ENCODE measurements at places on chromosomes 5 and 9.

GRCh38 chr5:8840237-8840636 is 705.6 kb downstream of the SEMA5A start:
- DNase-seq, result no peak

- DNase-seq, result no peak
Measured at GRCh38 chr9:135920256-135920930, 13.0 kb upstream of the CAMSAP1 start.

DNA sequence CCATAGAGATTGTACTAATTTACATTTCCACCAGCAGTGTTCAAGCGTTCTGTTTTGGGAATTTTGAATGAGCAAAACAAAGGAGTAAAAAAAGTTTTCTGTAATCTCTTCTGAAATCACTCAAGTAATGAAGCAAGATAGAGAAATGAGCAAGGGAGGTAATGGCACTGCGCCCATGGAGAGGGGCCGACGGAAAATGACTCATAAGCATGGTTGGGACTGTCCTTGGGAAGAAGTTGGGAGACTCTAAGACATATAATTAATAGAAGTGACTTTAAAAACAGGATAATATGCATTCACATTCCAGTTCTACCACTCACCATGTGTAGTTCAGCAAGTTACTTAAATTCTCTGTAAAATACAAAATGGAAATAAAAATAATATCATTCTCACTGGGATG is 62.5 kb upstream of the C5orf46 start:
- DNase-seq, result peak; percentile 13

GRCh38 chr9:114603248-114603647 is 7.8 kb upstream of the TMEM268 start:
- DNase-seq, result no peak

- no peak for DNase-seq
Measured at GRCh38 chr5:159206368-159206767, 3.0 kb downstream of the RNF145 start.

- peak; percentile 45 for DNase-seq
Measured at GRCh38 chr5:132134384-132134783, 60.8 kb downstream of the CSF2 start.

DNA sequence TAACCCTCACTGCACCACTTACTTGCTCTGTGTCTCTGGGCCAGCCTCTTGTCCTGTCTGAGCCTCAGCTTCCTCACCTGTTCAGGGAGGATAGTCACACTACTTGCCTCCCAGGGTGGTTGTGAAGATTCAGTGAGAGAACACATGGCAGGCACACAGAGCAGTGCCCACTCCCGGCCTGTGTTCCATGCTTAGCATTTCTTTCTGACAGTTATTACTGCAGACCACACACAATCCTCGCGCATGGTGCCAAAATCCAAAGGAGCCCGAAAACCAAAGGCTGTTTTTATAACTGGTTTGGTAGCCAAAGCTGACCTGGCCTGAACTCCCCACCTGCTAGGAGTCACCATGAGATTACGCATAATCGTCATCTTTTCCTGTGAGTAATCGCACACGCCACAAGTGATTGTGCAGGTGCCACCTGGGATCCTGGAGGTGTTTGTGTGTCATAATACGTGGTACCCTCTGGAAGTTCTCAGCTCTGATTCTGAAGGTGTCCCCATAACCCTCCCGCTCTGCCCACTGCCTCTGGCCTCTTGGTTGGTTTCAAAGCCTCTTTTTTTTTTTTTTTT is 84.6 kb upstream of the FBXW11 start:
- DNase-seq, result no peak

GRCh38 chr5:173472164-173472563 is 143.9 kb upstream of the STC2 start:
- peak; percentile 98 for DNase-seq

- no peak for DNase-seq
Measured at GRCh38 chr9:74642376-74642775, 145.2 kb downstream of the RORB start.

- peak; percentile 77 for DNase-seq
Measured at GRCh38 chr5:34657274-34657921, 1.3 kb downstream of the RAI14 start.

DNA sequence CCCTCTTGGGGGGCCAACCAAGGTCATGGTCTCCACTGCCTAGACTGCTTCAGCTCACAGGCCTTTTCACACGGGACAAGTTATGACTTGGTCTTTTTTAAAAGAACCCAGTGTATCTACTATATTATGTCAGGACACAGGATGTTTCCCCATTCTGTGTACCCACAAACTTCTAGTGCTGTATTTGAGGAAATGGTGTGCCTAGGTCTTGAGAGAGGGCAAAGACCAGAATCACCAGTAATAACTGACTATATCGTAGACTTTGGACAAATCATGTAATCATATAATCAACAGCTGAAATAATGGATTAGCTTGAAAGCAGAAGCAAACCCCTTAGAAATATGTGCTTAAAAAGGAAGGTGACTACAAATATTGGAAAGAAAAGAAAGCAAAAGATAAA is 133.3 kb downstream of the ARL15 start:
- DNase-seq, result no peak

GRCh38 chr5:173108914-173109313 is 35.4 kb upstream of the BNIP1 start:
- no peak for DNase-seq

GRCh38 chr9:106896695-106897094 is 33.7 kb downstream of the ZNF462 start:
- peak; percentile 9 for DNase-seq

- DNase-seq, result peak; percentile 22
Measured at GRCh38 chr9:101028346-101029314, at the start of gene PLPPR1. TSS of gene PLPPR1 (plus strand) at chr9:101028727.

DNA sequence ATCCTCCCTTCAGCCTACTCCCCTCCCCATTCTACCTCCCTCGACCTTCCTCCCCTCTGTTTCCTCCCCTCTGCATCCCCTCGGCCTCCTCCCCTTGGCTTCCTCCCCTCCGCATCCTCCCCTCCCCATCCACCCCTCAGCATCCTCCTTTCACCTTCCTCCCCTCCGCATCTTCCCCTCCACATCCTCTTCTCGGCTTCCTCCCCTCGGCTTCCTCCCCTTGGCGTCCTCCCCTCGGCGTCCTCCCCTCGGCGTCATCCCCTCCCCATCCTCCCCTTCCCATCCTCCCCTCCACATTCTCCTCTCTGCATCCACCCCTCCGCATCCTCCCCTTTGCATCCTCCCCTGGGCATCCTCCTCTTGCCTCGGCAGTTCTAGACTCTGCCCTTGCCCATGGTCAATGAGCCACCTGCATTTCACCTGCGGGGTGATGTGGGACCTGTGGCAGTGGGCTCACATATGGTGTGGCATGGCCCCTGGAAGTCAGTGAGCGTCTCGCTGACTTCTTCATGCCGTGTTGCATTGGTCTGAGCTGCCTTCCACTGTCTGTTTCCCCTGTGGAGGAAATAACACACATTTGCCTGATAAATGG is 113.0 kb downstream of the WNK2 start:
- DNase-seq, result no peak

DNA sequence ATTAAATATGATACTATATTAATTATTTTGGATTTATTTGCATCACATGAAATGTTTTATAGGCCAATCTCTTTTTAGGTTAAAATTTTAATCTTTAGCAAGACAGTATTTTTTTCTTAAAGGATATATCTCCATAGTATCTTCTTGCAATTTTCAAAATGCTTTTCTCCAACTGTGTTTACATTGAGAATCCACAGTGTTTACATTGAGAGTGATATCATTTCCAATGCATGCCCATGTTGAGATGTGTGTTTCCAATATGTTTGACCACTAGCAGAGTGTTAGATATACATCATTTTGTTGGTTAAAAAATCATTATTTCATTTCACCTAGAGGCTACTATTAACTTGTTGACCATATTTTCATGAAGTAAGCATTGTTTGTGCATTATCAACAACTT is 17.3 kb downstream of the VCAN start:
- DNase-seq, result no peak

DNA sequence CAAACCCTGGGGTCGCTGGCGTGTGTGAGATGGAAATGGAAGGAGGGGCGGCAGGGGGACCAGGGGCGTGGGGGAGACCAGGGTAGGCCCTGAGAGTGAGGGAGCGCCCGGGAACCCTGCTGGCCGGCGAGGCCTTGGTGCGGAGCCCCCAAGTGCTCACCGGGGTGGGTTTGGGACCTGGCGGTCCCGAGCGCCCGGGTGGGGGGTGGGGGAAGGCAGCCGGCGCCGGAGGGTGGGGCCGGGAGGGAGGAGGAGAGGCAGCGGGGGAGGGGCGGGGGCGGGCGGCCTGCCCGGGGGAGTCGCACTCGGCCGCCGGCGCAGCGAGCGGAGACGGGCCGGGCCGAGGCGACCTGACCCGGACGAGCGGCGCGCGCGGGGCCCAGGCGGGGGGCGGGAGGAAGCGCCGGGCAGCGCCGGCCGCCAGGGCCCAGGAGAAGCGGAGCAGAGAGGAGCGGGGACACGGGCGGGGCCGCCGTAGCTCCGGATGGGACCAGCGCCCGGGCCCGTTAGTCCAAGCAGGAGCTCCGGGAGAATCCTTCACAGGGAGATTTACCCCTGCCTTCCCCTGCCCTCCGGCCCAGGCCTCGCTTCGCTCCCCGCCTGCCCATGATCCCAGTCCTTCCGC is at the start of gene NPR2:
Gene NPR2, plus strand, starts transcription at position 295 of the 625 bp plus-strand sequence. CDS start 818 bp downstream, outside the sequence.
- DNase-seq, result peak; percentile 58

- DNase-seq, result no peak
Measured at GRCh38 chr9:81729135-81729534, 39.8 kb upstream of the TLE1 start.

DNA sequence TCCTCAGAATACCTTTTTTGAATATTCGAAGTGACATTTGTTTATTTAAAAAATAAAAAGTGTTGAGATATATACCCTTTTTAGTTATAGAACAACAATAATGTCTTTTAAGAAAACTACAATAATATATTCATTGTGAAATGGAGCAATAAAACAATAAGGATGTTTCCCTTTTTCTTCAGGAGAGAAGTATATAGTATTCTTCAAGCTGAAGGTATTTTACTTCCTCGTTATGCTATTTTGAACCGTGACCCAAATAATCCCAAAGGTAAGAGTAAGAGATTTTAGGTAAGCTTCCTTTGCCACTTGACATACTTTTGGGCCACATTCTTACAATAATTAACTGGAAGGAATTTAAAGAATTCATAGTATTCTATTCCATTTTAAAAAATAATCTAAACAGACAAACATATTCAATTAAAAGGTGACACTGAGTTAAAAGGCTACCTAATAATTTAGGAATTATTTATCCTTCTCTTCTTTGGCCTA is 18.1 kb downstream of the PPIP5K2 start:
- DNase-seq, result no peak

Data from EH (cell line).